Fibroblast of skin of left quadriceps (primary cell): ENCODE measurements at places on chromosomes 2 and 18.
A peak's percentile ranks its signal among the peaks of the same experiment; 100 is the strongest.

DNA sequence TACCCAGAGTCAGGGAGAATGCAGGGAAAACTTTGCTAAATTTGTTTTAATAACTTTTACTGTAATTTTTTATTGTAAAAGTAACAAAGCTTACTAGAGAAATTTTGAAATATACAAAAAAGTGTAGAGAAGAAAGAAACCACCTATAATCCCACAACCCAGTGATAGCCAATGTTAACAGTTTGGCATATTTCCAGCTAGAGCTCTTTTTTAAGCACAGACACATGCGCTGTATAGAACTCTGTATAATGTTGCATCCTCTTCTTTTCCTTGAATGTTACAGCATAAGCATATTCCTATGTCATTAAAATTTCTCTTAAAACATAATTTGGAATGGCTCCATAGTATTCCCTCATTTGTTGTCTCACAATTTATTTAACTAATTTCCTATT lies 37.4 kb upstream of the EPAS1 start:
- DNase-seq: no peak

GRCh38 chr2:131153529-131153928 lies 48.4 kb downstream of the PLEKHB2 start:
- no peak for DNase-seq

- no peak for DNase-seq
These were observed 393.1 kb upstream of the SLC14A2 start for GRCh38 chr18:45222180-45222579.

DNA sequence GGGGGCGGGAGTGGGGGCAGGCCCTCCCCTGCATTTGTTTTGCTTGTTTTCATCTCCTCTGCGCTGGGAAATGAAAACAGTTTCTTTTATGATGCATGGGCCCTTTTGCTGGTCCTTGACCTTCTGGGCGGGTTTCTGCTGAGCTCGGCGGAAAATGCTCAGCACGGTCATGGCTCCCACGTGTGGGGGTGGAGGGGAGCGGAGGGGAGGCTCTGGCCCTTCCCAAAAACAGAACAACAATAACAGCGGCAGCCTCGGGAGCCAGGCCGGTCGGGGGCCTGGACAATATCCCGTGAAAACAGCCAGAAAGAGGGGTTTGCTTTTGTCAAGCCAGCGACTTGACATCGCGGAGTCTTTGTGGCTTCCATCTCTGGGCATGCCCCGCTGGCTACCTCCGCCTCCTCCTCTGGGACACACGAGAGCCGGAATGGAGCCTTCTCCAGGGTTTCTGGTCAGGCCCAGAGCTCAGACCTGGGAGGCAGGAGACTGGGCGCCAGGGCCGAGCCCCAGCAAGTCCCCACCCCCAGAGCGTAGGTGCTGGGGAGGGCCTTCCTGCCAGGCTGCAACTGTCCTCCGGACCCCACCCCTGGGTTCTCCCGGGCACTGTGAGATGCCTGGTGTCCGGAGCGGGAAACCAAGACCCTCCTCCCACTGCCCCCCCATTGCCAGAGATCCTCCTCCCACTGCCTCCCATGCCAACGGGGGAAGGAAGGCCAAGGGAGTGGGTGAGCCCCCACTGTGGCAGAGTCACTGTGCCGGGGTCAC lies 35.9 kb upstream of the SNED1 start:
- no peak for DNase-seq

- DNase-seq: no peak
These were observed 76.4 kb upstream of the ITGA6 start for GRCh38 chr2:172350839-172351479.

- no peak for DNase-seq
These were observed 3.2 kb downstream of the TBC1D8 start for GRCh38 chr2:101147971-101148370.

- DNase-seq: no peak
These were observed 125.8 kb downstream of the PTGR3 start for GRCh38 chr18:75083131-75083530.

GRCh38 chr2:13682540-13683272 lies 949.8 kb upstream of the LRATD1 start:
- DNase-seq: peak; percentile 12

DNA sequence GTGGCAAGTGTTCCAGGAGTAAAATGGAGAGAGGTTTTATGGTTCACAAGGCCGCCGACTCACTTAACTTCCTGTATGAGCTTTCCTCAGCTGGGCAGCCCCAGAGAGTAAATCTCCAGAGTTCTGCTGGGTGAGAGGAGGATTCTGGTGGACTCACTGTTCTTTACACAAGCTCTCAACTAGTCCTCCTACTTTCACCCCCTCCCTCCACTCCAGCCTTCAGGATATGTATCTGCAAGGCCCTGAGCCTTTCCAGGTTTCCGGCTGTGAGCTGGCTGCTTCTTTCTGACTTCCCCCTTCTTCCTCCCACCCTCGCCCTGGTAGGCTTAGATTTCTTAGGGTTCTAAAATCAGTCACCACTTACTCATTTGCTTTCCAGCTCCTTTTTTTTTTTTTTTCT lies 34.0 kb downstream of the EML6 start:
- DNase-seq: no peak

DNA sequence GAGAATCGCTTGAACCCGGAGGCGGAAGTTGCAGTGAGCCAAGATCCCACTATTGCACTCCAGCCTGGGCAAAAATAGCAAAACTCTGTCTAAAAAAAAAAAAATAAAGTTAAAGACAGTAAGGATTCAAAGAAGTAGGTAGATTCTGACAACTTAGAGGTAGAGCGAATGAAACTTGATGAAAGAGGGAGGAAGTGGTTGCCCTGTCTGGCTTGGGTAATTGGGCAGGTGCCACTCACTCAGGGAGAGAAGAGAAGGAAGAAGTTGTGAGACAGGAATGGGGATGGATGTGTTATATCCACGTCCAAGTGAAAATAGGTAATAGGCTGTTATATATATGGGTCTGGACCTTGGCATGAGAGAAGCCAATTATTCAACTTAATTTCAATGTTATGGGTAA lies 26.3 kb downstream of the NDC80 start:
- no peak for DNase-seq

GRCh38 chr2:181038796-181039195 lies 58.4 kb downstream of the UBE2E3 start:
- DNase-seq: no peak

DNA sequence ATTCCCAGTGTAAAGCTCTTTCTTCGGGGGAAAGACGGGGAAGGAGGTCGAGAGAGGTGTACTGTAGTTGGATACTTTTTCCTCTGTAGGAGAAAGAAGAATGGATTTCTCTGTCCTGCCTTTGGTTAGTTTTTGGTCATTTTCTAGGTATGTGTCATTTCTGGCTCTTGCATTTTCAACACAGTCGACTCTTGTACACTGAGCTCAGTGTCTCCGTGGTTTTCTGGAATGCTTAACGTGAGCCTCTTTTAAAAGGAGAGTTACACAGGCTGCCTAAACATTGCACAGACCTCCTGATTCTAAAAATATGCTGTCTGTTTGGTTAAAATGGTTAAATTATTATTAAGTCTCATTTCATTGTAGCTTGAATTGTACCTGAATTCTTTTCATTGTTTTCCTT lies 21.8 kb upstream of the GLS start:
- peak; percentile 81 for DNase-seq

DNA sequence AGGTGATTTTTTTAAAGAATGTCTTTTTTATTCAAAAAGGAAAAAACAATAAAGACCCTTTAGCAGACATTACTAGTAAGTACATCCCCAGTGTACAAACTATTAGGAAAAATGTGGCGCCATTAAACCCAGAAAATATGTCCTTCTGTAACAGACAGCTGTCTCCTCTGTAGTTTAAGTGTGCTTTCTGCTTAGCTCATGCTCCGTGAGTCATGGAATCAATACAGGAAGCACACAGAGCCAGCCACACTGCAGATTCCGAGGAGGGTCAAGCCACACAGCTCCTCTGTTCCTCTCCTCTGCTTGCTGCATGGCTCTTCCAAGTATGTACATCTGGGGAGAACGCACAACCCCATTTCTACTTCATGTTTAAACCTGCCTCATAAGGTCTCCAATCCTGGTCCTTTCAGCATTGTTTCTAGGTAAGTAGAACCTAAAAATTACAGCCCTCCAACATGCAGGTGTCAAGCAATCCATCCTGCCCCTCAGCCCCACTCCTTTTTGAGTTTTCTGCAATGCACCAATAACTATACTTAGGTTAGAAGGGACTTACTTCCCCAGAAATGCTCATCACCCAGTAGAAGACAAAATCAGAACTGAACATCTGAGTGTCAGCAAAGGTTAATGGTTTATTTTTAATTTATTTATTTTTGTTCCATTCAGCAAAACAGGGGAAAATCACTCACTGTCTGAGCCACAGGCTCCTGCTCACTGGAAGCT lies 37.5 kb downstream of the ACVR1 start:
- DNase-seq: peak; percentile 66

- DNase-seq: no peak
These were observed 59.7 kb downstream of the DDX1 start for GRCh38 chr2:15651367-15651727.
